Stimulated activated CD8-positive, alpha-beta memory T cell treated with anti-CD3 and anti-CD28 coated beads, Interleukin-4, amount 100 ng/mL, for 1 hour (primary cell): ENCODE measurements at places on chromosomes 7 and 10.

GRCh38 chr7:51141451-51142003 is 175.1 kb downstream of the COBL start:
- no peak for DNase-seq

GRCh38 chr10:119282446-119282845 is 75.1 kb downstream of the GRK5 start:
- DNase-seq = no peak

- no peak for DNase-seq
These were observed 36.0 kb upstream of the ABLIM1 start for GRCh38 chr10:114694062-114694461.

DNA sequence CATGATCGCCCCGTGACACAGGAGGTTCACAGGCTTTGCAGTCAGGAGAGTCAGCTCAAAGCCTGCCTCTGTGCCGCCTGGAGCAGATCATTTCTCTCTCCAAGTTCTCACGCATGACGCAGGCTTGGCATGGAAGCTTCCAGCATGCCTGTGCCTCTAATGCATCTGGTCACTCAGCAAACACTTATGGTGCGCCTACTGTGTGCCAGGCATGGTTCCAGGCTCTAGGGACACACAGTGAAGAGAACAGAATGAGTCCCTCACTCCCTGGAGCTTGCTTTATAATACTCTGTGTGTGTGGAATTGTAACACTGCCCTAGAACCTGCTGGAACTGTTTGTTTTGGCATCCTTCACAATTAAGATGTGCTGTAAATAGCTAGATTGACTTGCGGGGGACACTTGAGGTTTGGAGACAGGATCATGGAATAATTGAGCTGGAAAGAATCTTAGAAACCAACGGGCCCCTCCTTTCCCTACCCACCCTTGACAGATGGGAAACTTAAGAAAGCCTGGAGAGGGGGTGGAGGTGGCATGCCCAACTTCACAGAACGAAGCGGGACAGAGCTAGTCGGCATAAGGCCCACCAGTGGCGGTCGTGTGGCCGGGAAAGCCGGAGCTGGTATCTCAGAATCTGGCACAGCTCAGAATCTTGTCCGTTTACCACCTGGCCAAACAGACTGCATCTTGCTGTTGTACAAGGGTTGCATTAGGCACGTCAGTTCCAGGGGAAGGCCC is 4.6 kb upstream of the MYH16 start:
- DNase-seq = no peak

DNA sequence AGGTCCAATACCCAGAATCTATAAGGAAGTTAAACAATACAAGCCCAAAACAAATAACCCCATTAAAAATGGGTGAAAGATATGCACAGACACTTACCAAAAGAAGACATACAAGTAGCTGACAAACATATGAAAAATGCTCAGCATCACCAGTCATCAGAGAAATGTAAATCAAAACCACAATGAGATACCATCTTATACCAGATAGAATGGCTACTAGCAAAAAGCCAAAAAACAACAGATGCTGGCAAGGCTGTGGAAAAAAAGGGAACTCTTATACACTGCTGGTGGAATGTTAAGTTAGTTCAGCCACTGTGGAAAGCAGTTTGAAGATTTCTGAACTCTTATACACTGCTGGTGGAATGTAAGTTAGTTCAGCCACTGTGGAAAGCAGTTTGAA is 331.1 kb downstream of the KIF20B start:
- no peak for DNase-seq

- no peak for DNase-seq
These were observed 577.1 kb downstream of the CALN1 start for GRCh38 chr7:71835056-71835455.

DNA sequence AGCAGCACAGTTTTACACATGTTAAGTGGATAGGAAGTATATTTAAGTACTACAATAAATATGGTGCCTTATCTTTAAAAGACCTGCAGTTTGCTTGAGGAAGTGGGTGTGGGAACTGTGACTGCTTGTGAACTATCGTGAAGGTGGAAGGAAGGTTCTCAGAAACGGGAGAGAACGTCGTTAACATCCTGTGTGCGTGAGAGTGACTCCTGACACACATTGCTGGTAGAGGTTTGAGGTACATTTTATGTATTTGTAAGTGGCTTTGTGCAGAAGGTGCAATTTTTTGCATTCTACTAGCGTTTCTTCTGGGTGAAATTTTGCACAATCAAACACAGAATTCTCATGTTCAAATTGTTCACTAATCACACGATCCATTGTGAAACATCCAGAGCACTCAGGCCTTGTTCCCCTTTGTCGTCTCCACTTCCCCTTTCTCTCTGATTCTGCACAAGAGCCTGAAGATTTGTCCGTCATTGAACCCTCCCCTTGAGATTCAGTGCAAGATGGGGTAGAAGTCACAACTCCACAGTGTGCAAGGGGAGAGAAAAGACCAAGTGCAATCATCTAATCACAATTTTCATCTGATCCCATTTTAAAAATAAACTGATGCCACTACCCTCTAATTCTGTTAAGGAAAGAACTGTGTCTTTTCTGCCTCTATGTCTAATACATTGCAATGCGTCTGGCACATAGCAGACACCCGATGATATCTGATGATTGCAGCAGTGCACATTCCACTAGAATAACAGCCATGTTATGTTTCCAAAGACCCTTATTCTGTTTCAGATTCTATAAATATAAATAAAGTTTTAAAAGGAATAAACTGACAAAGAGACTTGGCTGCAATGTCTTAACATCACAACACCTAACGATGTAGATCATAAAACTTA is 279.9 kb downstream of the NEBL start:
- no peak for DNase-seq

- DNase-seq = no peak
These were observed 3.7 kb downstream of the LAMTOR4 start for GRCh38 chr7:100152404-100152803.

- no peak for DNase-seq
These were observed 18.9 kb downstream of the ANLN start for GRCh38 chr7:36408589-36408988.

- DNase-seq = no peak
These were observed 13.8 kb downstream of the IL15RA start for GRCh38 chr10:5963591-5963990.

- no peak for DNase-seq
These were observed 597.5 kb upstream of the MKI67 start for GRCh38 chr10:128723631-128724205.

DNA sequence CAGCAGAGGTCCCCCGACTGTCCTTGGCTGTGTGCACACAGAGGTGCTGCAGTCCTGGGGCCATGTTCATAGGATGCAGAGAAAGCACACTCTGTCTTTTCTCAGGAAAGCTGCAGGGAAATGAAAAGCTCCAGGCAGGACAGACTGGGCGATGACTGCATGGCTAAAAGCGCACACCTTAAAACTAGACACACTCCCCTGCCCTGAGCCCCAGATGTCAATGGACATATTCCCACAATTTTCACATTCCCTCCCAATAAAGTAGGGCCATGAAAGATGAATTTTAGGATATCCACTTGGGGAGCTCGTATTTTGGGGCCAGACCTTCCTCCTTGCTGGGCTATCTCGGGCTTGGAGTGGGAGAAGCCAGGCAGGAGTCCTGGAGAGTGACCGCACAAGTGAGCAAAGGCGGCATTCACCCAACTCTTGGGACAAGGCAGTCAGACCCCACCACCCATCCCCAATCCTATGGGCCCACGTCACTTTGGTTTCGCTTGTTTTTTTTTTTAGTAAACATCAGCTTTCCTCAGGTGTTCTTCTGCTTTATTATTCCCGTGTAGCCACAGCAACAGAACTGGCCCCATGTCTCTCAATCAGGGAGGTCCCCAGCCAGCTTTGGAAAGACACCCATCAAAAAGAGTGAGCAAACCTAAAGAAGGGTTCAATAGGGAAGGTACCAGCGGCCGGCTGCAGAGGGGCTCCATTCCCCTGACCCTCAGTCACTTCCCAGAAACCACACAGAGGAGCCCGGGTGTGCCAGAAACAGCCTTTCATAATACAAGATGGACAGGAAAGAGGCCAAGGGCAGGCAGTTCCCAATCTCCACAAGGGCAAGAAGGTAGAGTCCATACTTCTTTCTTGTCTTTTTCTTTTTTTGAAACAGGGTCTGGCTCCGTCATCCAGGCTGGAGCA is 12.7 kb downstream of the GPRIN2 start:
- no peak for DNase-seq

GRCh38 chr10:43047288-43047970 is 29.4 kb upstream of the RET start:
- no peak for DNase-seq

- no peak for DNase-seq
These were observed 6.8 kb upstream of the CLDN4 start for GRCh38 chr7:73823873-73824592.

GRCh38 chr10:127092916-127093315 is 103.5 kb downstream of the INSYN2A start:
- no peak for DNase-seq

DNA sequence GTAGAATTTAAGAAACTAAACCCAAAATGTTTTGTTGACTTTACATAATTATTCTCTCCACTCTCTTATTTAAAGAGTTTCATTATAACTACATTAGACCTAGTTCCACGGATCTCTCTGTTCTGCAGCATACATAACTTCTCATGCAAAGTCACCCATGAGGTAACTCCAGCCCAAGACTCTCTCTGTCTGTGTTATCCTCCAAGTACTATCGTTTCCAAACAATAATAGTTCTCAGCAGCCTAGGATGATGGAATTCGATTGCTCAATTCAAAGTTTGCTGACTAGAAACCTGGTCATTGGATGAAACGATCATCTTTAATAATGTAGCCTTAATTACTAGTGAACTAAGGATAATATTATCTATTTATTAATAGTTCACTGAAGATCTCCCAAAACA is 203.1 kb upstream of the PTN start:
- no peak for DNase-seq

GRCh38 chr7:139949629-139950028 is 113.1 kb downstream of the PARP12 start:
- no peak for DNase-seq

GRCh38 chr10:8563478-8563877 is 509.0 kb downstream of the GATA3 start:
- no peak for DNase-seq

DNA sequence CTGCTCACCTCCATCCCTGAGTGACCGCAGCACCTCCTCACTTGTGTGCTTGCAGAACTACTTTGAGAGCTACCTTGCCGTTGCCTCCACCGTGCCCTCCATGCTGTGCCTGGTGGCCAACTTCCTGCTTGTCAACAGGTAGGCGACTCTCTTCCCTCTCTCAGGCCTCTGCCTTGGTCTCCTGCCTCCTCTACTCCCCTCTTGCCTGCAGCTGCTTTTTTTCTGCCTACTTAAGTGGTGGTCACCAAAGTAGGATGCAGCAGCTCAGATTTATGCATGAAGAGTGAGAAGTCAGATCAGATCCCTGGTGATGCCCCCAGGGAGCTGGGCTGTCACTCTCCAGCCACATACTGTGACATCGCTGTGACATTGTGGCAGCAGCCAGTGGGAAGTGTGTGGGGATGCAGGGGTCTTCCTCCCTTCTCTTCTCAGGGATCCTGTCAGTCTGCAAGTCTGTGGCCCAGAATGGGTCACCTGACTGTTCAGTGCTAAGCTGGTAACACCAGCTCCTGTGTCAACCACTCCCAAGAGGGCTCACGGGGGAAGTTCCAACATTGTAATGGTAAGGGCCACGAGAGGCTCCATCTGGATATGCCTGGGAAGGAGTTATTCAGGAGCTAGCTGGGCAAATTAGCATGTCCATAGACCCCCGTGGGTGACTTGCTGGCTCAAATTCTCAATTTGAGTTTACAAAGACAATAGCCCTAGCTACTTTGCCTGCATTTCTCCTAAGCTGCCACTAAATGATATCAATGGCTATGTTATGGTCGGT is 25.3 kb downstream of the SLC29A3 start:
- no peak for DNase-seq

GRCh38 chr7:16935341-16935735 is 53.6 kb upstream of the AGR3 start:
- DNase-seq = no peak

DNA sequence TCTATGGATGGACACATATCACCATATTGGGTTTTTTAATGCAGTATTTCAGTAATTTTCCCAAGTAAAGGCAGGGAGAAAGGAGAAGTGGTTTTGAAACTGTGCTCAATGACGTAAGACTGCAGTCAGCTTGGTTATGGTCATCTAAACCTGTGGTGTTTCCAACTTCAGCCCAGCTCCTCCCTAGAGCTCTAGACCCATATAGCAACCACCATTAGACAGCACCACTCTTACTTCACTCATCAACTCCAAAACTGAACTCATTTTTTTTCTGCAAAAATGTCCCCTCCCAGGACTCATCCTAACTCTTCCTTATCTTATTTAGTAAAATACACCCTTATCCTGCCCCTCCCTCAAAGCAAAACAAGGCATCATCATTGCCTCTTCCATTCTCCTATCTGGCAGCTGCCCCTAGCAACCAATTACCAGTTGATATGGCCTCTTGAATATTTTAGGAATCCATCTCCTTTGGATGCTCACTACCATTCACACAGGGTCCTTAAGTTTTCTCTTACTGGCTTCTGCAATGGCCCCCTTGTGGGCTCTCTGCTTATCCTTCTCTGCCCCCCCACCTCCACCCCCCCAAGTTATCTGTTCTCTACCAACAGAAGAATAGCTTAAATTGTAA is 1.5 kb upstream of the RALA start:
- DNase-seq = no peak

GRCh38 chr10:87659571-87660483 is at the start of gene PAPSS2:
TSS of gene PAPSS2 (plus strand) at chr10:87659878. CDS start at chr10:87659982, 104 bp downstream.
- DNase-seq = no peak

DNA sequence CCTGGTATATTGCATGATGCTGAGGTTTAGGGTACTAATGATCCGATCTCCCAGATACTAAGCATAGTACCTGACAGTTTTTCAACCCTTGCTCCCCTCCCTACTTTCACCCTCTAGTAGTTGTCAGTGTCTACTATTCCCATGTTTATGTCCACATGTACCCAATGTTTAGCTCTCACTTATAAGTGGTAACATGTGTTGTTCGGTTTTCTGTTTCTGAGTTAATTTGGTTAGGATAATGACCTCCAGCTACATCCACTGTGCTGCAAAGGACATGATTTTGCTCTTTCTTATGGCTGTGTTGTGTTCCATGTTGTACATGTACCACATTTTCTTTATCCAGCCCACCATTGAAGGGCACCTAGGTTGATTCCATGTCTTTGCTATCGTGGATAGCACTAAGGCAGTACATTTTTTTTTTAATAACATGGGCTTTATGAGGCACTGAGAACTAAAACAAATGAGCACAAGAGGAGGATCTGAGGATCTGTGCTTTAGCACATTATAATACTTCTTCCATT is 28.1 kb downstream of the ITGB8 start:
- no peak for DNase-seq

GRCh38 chr10:124569623-124570470 is 108.2 kb downstream of the LHPP start:
- no peak for DNase-seq

DNA sequence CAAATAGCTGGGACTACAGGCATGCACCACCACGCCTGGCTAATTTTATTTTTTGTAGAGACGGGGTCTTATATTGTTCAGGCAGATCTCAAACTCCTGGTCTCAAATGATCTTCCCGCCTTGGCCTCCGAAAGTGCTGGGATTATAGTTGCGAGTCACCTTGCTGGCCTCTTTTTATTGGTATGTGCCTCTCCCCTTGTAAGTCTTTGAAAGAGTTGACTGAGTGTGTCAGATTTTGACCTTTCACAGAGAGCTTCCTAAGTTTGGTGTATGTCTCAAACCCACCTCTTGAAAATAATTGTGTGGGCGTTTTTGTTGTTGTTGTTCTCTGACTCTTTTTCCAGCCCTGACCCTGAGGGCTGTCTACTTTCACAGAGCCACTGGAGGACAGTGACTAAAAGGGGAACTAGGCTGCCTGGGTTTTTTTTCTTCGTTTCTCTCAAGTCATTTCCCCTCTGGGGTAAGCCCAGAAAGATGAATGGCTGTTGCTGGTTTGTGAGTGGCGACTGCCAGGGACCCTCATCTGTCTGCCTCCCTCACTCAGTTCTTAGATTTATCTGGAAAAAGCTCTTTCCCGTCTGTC is 262.8 kb downstream of the ZEB1 start:
- DNase-seq = no peak
